Stimulated activated naive CD4-positive, alpha-beta T cell (primary cell): ENCODE measurements at places on chromosomes 5 and 9.

- no peak for DNase-seq
Measured at GRCh38 chr5:132207778-132208177, 19.9 kb downstream of the P4HA2 start.

DNA sequence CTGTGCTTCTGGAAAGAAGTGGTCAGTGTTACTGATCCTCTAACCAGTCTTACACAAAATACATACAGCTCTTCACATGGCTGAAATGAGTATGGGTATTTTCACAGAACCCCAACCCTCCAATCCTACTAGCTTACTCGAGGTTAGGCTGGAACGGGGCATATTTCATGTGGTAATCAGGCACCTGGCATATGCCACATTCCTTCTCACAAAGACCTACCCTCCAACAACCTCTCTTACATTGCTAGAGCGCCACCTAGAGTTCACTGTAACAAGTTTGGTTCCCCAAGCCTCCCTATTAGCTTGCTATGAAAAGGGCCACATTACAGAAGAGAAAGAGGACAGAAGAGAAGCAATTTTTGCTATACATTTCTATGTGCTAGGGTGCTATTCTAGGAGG lies 597.3 kb downstream of the PRELID2 start:
- DNase-seq = no peak

DNA sequence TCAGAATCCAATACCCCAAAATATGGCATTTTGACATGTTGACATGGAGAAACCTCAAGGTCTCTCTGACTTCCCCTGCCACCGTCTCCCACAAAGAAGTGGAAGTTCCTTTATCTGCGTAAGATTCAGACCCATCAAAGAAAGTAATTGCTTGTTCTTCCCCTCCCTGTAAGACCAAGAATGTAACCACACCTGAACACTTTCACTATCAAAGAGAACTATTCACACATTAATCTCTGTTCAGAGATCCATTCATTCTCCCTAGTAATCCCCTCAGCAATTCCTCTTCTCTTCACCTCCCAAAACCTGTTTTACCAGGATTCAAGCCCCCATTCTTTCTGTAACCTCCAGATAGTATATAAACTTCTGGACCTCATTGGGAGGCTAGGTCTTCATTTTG lies 4.1 kb upstream of the SLC1A1 start:
- DNase-seq = no peak

DNA sequence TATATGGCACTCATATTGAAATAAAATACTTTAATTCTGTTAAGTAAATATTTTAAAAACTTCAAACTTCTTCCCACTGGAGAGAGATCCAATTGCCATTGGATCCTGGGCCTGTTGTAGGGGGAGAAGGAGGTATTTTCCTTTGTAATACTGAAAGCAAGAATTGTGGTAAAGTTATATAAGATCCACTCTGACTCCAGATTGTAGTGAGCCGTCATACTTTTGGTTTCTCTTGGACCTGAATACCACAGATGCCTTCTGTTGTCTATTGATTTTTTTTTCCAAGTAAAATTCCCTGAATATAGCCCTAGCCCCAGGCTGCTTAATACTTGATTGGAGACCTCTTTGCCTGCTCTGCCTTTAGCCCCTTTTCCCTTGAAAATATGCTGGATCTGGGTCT lies 86.9 kb downstream of the ATG10 start:
- DNase-seq = no peak

- DNase-seq = no peak
Measured at GRCh38 chr5:78899922-78900362, 85.2 kb downstream of the ARSB start.

DNA sequence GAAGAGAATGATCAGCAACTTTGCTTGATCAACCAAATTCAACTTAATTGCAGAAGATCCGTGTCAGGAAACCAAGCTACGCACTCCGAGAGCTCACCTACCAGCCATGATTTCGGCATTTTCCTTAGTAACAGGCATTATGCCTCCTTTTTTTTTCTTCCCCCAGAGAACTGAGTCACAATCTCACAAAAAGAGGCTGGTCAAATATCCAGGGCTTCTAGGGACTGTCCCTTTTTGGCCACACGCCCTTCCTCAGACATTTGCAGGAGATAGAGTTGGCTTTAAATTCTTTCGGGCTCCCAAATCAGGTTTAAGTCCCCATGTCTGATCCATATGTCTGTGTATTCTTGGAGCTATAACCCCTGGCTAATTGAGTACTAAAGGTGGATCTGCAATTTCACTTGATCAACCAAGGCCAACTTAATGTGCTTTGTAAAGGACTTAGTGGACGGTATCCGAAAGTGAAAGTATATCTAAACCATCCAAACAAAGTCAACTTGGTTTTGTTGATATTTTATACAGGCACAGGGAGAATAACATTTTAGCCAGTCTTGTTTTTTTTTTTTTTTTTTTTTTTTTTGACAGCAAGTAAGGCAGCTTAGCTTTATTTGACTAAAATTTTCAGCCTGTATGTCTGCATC lies 100.8 kb upstream of the TBCA start:
- no peak for DNase-seq

DNA sequence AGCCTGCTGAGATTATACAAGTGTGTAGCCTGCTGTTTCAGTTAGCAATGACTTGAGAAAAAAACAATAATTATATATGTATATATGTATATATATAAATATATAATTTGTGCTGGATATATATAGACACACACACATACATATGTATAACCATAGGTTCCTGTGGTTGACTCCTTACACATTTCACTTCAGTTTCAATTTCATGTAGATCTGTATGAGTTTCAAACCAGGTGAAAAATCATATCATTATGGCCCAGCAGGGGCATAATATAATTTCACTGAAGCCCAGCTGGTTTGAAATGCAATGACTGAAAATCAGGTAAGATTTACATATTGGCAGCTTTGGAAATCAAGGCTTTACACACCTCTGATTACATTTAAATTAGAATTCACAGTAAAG lies 690.4 kb upstream of the CDH18 start:
- no peak for DNase-seq
